ENCODE measurements at places on chromosomes 12 and 14.

GRCh38 chr12:93802698-93803423 lies 125.7 kb downstream of the CRADD start:
- no peak for DNase-seq

- DNase-seq, result no peak
These were observed 73.8 kb downstream of the TRAFD1 start for GRCh38 chr12:112199136-112199535.

- peak; percentile 51 for DNase-seq
These were observed 78.7 kb downstream of the PPM1A start for GRCh38 chr14:60327447-60328331.

DNA sequence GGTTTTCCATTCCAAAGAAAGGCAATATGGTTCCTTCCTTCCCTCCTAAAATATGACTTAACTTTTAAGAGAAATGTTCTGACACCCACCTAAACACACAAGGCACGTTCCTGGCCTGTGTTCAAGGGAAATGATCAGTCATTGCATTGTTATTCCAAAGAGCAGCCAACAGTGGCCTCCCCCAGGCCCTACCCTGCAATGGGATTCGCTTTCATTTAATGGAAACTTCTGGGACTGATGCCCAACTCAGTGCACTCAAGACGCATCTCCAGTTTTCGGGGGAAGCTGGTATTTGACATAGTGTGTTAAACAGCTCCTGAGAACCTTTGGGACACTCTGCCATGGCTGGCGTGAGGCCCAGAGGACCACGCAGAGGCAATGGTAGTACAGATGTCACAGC lies 65.9 kb downstream of the DDX51 start:
- DNase-seq, result no peak

- no peak for DNase-seq
These were observed 32.2 kb downstream of the FBXO21 start for GRCh38 chr12:117158096-117158495.

- no peak for DNase-seq
These were observed 25.0 kb upstream of the GALNT9 start for GRCh38 chr12:132354211-132354981.

DNA sequence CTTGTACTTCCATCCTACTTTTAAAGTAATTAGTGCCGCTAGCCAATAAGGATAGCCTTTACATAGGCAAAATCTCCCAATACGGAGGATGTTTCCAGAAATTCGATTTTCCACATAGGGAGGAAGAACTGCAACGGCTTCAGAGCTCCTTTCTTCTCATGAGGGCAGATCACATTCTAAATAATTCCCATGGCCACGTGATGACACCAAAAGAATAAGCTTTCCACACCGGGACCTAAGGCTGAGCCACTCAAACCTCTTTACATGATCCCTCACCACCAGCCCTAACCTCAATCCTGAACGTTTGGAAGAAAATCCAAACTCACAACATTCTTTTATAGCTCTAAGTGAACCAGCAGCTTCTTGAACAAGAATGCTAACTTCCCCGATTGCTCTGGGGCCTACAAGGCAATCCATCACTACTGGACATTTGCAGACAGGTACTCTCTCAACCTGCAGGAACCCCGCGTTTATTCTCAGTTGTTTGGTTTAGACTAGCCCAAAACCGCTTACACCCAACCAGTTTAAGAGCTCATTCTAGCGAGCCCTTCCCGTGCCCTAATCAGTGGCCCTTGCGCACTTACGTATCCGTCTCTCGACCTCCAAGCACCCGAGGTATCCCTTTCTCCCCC lies 884 bp downstream of the CAPRIN2 start:
- no peak for DNase-seq

DNA sequence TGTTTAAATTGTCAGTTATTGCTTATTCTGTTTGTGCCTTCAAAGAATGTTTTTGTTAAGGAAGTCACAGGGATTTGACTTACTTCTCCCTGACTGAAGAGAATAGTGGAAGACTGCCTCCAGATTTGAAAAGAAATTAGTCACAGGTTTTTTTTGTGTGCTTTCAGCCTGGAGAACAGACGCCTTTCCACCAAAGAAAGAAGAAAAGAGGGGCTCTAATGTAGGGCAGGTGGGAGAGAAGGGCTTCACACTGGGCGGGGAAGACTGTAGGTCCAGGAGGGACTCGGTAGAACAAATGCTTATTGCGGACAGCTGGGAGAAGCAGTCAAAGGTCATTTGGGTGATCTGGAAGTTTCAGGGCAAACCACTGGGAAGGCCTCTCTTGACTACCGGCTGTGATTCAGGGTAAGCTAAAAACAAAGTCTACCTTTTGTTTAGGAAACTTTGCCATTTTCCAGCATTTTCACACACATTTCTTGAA lies 76.8 kb downstream of the SAMD4A start:
- no peak for DNase-seq

- DNase-seq, result no peak
These were observed 22.8 kb downstream of the FOXN4 start for GRCh38 chr12:109286252-109286651.

DNA sequence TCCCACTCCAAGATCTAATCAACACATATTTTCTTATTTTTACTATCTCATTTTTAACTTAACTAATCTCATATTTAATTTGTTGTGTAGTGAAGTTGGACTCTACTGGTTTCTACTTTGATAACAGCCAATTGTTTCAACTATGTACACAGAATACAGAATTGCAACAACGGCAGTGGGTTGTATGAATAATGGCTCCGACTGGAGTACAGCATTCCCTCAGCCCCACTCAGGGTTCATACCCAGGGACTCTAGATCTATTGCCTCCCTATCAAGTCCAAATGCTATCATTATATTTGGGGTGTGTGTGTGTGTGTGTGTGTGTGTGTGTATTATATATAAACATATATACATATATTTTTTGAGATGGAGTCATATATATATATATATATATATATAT lies 52.3 kb downstream of the PAWR start:
- DNase-seq, result no peak

DNA sequence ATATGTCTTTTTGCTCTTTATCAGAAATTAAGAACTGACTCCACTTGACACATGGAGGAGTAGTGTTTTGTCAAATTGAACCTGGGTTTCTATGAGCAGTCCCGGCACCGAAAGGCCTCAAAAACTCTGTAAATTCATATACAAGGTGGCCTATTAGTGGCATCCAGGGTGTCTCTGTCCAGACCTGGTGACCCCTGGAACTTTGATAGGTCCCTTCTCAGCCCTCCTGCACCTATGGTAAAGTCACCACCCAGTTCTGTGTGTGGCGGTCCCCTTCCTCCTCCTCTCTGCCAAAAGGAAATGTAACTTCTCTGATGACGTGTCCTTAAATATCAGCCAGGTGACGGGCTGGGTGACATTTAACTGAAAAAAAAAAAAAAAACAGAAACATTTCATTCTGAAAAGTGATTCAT lies 204.0 kb upstream of the FOXN3 start:
- DNase-seq, result no peak

GRCh38 chr12:77782766-77783165 lies 47.9 kb upstream of the NAV3 start:
- no peak for DNase-seq

DNA sequence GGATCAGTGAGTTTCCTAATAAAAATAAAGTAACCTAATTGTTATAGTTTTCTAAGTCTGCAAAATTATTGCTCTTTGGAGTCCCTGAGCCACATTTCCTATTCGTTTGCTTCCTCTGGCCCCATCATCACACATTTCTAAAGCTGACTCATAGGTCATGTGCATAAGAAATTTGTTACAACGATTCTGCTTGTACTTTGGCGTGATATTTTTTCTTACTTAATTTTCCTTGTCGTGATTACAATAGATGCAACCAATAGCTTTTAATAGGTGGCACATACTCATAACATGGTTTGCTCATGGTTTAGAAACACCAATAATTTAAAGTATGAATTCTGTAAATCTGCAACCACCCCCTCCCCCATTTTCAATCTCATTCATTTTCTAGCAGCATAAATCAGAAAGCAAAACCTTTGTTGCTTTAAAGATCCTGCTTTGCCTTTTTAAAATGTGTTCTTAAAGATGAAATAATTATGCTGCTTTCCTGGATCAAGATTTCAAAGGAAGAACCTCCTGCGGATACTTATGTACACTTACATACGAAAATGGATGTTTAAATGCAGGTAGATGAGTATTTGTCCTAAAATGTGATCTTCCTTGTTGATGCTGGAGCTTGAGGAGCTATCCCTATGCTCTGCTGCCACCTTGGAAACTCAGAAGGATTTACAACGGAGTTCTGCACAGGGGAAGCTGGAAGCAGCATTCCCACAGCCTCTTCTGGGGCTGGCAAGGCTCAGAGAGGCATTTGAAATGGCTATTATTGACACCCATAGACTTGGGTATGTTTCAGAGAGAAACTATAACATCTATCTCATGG lies 1.7 kb upstream of the FLRT2 start:
- peak; percentile 50 for DNase-seq

DNA sequence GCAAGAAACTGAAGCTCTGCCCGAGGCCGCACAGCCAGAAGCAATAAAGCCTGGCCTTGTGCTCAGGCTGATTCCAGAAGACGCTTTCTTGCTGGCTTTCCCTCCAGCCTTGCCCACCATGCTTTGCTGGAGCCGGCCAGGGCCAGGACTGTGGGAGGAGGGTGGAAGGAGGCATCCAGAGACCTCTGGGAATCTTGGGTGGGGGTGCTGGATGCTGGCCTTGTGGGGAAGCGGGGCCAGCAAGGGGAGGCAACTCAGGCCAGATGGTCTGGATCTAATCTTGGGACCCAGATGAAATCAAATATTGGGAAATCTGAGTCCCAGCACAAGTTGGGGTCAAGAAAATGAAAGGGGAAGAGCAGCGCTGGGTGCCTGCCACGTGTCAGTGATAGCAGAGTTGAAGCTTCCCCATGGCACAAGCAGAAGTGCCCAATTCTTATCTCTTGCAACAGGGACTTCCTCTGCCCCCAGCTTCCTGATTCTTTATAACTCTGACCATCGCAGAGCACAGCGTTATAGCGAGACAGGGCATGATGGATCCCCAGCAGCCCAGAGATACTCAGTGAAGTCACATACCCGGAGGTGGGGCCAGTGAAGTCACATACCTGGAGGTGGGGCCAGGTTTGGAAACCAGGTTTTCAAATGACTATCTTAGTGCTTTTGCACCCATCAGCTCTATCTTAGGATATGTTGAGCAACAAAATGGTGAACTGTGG lies 6.4 kb upstream of the RABGGTA start:
- no peak for DNase-seq

- no peak for DNase-seq
These were observed 394.4 kb downstream of the PCNX1 start for GRCh38 chr14:71301611-71302010.

DNA sequence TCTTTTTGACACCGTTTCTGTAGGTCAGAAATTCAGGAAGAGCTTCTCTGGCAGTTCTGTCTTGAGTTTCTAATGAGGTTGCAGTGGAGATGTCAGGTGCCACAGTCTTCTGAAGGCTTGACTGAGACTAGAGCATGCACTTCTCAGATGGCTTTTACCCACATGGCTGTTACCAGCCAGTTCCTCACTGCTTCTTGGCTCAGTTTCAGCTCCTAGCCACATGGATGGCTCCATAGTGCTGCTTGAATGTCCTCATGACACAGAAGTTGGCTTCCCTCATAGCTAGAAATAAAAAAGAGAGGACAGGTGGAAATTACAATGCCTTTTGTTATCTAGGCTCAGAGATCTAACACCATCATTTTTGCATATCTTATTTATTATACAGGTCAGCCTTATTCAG lies 38.1 kb upstream of the SLC2A13 start:
- DNase-seq, result no peak

- peak; percentile 90 for DNase-seq
These were observed 72.0 kb downstream of the C12orf56 start for GRCh38 chr12:64318605-64319004.

DNA sequence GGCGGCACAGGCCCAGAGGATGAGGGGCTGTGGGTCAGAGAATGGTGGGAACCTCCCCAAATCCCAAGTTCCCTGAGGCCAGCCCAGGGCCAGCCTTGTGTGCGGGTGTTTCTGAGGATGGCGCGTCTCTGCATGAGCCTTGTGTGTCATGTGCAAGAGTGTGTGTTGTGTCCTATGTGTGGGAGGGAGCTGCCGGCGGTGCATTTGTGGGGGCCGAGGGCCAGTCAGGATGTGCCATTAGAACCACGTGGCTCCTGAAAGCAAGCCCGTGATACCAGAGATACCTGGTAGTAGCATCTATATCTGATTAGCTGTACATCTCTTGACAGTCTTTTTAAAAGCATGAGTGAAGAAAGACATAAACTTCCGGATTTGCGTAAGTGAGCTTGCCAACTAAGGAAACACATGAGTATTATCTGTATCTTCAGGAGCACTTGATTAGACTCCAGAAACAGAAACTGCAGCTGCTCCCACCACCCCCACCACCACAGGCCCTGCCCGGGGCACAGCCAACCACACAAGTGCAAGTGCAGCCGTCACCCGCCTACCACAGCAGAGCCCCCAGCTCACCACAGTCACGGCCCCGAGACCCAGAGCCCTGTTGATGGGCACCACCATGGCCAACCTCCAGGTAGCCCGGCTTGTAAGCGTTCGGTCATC lies 19.2 kb downstream of the DDX51 start:
- no peak for DNase-seq

DNA sequence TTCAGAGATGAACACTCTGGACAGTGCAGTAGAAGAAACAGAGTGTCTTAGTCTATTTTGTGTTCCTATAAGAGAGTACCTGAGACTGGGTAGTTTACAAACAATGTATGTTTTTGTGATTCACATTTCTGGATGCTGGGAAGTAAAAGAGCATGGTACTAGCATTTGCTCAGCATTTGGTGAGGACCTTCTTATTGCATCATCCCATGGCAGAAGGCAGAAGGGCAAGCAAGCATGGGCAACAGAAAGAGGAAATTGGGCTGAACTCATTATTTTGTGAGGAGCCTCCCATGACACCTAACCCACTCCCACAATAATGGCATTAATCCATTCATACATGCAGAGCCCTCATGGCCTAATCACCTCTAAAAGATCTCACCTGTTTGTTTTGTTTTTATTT lies 8.0 kb downstream of the ANKS1B start:
- DNase-seq, result no peak

DNA sequence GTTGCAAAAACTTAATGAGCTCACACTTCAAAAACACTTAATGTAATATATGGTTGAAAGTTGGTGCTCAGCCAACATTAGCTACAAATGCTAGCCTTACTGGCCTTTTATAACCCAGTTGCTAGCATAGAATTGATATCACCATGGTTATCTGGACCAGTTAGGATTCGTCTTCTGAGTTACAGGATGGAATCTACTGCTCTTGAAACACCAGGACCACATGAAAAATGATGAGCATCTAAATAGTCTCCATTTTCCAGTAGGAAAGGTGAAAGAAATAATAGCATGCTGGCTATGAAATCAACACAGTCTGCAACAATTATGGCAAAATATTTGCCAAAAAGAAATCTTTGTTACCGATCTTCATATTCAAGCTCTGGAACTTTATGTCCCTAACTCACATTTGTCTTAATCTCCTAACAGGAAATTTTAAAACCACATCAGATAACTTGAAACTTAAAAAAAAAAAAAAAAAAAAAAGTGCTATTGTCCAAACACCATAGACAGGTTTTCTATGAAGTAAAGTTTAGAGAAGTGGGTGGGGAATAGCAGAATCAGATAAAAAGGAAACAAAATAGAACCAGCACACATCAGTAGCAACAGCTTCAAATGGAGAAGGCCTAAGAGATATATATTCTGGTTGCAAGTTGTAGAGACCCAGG lies 12.6 kb upstream of the CD69 start:
- DNase-seq, result no peak

Data from H9 (cell line).